Spleen (tissue), 13 donors: ENCODE measurements at places on chromosomes 7 and 10. TPM values are rescaled to one million over a fixed set of nuclear protein-coding genes. Genes with fewer than 3 reads are reported as not detected.

GRCh38 chr7:156383526-156383925 is 257.0 kb upstream of the RNF32 start:
- no peak for DNase-seq

DNA sequence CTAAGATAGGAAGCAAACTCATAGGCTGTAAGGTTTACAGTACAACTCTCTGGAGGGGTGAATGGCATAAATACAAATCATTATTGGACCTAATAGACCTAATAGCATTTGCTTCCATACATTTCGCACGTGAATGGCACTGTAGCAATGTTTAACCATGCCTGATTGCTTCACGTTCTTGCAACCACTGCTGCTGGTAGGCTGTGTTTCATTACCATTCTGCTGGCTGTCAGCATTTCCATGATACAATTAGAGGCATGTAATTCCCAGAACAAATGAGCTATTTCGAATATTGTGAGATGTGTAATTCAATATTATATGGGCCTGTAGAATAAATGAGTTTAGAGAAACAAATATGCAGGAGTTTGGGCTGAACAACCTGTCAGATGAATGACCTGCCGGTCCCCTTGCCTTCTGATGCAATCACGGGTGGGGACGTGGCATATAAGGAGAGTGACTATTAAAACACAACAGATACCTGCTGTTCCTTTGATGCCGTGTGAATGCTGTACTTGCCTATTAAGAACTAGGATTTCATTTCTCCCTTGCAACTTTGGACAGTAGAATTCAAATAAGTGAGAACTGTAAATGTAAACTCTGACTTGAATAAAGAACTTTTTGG is 393.4 kb downstream of the ACTR3B start:
- no peak for DNase-seq

GRCh38 chr7:108109221-108109908 is 20.8 kb downstream of the LAMB4 start:
- no peak for DNase-seq

- peak; percentile 40 for DNase-seq
Observed at GRCh38 chr7:1669064-1669951, 769 bp upstream of the ELFN1 start.

- DNase-seq, result peak; percentile 25
Observed at GRCh38 chr7:101973130-101973529, 155.7 kb downstream of the CUX1 start.

DNA sequence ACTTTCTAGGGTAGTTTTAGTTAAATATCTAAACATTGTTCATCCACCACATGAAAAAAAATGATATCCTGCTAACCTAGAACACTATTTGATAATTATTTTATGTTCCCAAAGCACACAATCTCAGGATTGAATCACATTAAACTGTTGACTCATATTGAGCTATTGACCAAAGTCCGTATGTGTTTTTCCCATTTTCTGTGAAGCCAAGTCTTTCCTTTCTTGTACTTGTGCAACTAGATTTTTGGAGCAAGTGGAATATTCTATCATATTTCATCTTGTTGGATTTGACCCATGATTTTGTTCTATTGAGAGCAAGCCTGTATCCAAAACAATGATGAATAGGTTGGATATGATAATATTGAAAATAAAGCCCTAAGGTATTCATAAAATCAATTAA is 164.6 kb downstream of the SKAP2 start:
- DNase-seq, result no peak

GRCh38 chr7:102147008-102147407 is 139.7 kb upstream of the SH2B2 start:
- DNase-seq, result no peak

DNA sequence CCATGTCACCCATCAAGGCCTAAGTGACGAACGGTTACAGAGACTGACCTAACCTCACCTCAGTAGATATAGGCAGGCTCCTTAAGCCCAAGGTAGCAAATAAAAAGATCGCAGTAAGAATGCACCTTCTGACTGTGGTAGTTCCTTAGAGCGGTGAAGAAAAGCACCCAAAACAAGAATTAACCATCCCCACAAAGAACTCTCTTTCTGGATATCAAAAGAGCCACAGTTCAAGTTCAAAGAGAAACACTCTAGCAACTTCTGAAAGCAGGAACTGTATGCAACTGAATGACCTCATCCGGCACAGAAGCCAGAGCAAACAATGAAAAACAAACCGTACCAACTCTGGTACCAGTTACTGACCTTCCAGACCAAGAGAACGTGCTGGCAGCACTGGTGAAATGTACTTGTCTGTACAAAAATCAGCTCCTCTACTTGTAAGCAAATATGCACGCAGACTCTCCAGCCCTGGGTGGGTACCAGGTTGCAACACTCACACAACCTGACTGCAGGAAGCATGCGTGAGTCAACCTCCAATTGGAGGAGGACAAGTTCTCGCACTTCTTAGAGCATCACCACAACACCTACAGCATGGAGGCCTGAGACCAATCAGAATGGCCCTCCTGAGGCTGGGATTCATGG is 202.7 kb downstream of the FAM107B start:
- peak; percentile 81 for DNase-seq

DNA sequence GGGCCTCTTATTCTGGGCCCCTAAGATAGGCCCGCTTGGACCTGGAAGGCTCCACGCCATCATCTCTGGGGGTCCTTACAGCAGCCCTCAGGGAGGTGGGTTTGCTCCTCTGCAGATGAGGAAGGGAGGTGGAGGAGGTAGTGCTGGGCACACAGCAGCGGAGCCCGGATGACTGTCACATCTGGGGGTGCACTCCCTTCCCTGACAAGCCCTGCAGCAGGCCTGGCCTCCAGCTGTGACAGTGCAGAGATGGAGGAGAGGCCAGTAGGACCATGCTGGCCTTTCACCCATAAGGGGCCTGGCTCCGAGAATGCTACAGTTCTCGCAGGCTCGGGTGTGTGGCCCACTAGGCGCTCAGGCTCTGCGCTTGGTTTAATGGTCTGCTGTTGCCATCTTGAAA is 9.2 kb downstream of the GDF2 start:
- no peak for DNase-seq

GRCh38 chr7:126368-126767 is 66.0 kb upstream of the FAM20C start:
- no peak for DNase-seq

DNA sequence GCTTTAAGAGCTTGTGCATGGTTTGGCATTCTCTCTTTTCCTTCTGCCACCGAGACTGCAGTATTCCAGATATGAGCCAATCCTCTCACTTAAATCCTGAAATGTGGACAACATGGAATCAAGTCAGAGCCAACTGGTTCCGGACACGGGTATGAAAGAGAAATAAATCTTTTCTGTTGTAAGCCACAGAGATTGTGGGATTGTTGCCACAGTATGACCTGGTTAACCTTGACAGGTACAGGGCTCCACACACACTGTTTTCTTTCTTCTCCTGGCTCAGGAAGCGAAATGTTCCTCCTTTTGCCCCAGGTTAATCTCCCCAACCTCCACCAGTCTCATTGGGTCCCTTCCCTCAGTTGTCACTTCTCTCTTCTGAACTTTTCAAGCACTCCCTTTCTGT is 6.5 kb upstream of the NAMPT start:
- no peak for DNase-seq

GRCh38 chr7:52525772-52526341 is 509.6 kb upstream of the POM121L12 start:
- no peak for DNase-seq

- DNase-seq, result peak; percentile 76
Observed at GRCh38 chr7:20199015-20199737, 18.0 kb downstream of the MACC1 start.

- no peak for DNase-seq
Observed at GRCh38 chr10:60277656-60278055, 112.0 kb downstream of the ANK3 start.

DNA sequence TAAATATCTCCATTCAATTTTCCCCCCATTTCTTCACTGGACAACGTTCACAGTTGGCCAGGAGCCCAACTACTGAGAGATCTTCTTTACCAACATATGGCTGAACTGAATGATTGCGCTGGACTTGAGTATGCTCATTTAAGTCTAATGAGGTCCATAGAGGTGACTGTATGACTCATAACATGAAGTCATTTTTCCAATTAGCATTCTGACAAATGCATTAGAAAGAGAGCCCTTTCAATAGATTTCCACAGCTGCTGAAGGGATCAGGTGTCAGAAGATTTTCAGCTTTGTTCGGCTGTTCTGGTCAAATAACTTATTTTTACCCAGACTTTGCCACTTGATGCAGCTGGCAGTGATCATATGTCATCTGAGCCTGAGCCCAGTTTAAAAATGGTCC is 438.0 kb downstream of the ETV1 start:
- no peak for DNase-seq

DNA sequence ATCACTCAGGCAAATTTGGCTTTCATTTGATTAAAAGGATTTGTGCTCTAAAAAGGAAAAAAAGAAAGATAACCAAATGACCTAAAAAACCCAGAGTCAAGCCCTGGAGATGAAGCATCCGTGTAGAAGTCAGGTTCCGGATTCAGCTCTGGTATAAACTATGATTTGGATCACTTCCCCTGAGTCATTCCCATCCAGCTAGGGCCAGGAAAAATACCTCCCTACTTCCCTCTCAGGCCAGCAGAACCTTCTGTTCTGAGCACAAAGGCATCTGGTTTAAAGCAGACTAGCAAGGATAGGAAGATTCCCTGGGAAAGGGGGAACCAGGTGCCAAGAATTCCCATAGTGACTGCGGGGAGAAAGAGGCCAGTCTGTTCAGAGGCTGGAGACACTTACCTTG is 25.7 kb upstream of the NDST2 start:
- DNase-seq, result no peak

- DNase-seq, result no peak
Observed at GRCh38 chr10:83543691-83544462, 595.4 kb upstream of the GHITM start.

- DNase-seq, result no peak
Observed at GRCh38 chr10:49149881-49150280, 16.1 kb upstream of the FAM170B start.

DNA sequence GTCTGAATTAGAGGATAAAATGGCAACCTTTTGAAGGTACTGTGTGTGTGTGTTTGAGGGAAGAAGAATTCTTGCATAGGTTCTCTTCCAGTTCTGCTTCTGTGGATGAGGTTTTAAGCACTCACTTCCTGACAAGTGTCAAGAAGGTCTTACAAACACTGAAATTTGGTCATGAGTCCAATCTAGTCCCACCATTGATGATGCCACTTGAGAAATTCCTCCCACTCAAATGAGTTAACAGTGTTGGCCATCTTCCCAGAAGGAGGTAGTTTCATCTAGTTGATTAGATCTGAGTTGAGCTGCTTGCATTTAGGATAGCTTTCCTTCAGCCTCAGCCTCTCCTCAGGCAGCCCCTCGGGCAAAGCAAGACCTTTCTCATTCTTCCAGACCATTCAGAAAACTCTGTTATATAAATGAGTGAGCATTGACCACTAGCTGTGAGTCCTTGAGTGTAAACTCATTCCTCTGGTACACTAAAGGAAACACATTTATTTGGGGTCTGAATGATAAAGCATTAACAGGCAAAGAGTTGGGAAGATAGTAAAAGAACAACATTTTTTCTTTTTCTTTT is 189.5 kb downstream of the TRIL start:
- DNase-seq, result no peak

DNA sequence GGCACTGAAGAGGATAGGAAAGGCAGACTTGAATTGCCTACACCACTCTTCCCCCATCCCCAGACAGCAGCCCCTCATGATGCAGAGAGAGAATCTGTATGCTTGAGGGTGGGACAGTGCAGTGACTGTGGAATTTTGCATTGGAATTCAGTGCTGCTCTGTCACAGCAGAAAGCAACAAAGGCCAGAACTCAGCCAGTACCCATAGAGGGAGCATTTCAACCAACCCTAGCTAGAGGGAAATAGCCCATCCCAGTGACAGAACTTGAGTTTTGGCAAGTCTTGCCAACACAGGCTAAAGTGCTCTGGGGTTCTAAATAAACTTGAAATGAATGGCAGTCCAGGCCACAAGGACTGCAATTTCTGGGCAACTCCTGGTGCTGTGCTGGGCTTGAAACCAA is 80.4 kb downstream of the TES start:
- DNase-seq, result no peak

BAIAP2L1 gene
- 0.72 TPM for total RNA-seq

PRR15 gene
- not detected for total RNA-seq

PPP1R17 gene
- total RNA-seq, result 0.40 TPM

AP1S1 gene
- total RNA-seq, result 30.4 TPM
